ENCODE measurements at places on chromosomes 3 and 15.

- DNase-seq = no peak
These were observed 20.9 kb downstream of the SHOX2 start for GRCh38 chr3:158085358-158085757.

DNA sequence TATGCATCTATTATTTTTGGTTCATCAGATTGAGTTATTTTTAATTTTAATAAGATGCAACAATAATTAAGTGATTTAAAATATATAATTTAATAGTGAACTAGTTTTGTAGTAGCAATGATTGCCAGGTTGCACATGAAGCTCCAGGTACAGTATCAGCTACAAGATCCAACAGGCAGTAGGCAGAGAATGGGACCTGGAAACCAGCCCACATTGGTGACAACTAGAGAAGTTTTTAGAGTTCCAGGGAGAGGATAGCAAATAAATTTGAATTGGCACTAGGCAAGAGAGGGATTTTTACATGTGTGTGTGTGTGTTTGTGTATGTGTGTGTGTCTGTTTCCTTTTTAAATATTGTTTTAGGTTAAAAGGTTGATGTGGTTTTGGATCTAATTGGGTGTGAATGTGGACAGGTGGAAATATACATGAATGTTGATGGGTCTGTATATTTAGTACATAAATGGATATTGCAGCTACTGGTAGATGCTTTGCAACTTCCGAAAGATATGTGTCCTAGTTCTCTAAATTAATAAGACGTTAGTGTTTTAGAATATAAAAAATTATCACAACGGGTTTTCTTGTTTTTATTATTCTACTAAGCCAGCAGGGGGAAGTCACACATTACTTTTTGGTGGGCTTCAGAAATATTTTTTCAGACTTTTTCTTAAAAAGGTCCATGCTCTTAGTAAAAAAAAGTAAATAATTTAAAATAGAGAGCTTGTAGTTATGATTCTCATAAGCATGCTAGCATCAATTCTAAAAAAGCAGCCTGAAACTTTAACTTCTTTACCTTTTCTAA lies 110.1 kb upstream of the GBE1 start:
- no peak for DNase-seq

GRCh38 chr15:73330206-73331051 lies 38.3 kb downstream of the HCN4 start:
- no peak for DNase-seq

DNA sequence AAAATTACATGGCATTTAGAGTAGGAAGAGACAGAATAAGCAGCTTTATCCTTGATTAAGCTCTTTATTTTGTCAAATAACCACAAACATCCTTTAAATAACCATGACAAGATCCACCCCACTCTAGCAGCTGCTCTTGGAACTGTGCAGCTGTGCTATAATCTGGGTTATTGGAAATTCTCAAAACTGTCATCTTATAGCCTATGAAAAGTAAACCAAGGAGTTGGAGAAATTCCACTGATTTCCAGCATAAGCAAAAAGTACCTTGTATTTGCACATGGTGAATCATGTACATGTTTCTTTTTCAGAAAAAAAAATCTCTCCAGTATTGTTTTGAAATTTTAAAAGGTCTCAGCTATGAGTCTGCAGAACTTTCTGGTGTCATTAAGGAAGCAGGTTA lies 88.8 kb upstream of the ABI3BP start:
- no peak for DNase-seq

- DNase-seq = no peak
These were observed 17.0 kb downstream of the MUC4 start for GRCh38 chr3:195794708-195795107.

GRCh38 chr3:13843351-13843750 lies 36.5 kb downstream of the WNT7A start:
- no peak for DNase-seq

DNA sequence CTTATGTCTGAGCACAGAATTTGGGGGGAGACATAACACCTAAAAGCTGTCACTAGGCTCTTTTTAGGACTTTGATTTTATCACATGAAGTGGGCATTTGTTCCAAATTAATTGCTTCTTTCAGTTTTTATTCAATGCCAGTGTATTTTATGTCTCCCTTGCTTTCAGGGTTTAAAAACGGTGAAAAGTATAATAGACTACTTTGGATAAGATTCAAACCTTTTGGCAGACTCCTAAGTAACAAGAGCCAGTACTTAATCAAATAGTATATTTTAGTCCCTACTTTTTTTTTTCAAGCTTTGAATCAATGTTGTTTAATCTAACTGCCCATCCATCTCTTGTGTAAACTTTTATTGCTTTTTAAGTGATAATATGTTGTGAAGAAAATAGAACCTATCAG lies 847.2 kb upstream of the DPPA4 start:
- DNase-seq = no peak

GRCh38 chr3:27380433-27381357 lies 11.5 kb upstream of the NEK10 start:
- no peak for DNase-seq

- no peak for DNase-seq
These were observed 104.6 kb downstream of the APBA2 start for GRCh38 chr15:28990390-28990789.

GRCh38 chr3:7328339-7328738 lies 467.4 kb downstream of the GRM7 start:
- DNase-seq = no peak

DNA sequence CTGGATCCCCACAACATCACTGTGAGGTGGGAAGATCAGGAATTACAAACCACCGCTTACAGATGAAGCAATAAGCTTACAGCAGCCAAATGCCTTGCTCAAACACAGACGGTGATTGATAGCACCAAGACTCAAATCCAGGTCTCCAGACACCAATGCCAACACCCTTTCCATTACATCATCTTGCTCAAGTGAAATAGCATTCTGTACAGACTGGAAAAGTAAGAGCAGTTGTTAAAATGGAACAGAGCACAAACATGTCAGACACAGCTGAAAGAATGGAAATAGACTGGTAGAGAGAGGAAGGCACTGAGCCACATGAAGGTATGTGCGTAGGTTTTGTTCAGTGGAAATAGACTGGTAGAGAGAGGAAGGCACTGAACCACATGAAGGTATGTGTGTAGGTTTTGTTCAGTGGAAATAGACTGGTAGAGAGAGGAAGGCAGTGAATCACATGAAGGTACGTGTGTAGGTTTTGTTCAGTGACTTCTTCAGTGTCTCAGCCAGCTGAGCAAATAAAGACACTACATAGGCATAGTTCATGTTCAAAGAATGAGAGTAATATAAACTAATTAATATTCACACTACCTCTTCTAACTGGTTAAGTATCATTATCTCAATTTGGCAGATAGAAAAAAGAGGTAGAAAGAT lies 15.6 kb downstream of the CLDN1 start:
- DNase-seq = peak; percentile 24

- no peak for DNase-seq
These were observed 189.5 kb downstream of the ISL2 start for GRCh38 chr15:76526111-76526510.

GRCh38 chr3:45362161-45362560 lies 26.2 kb upstream of the LARS2 start:
- no peak for DNase-seq

- peak; percentile 80 for DNase-seq
These were observed 225.6 kb upstream of the TLE3 start for GRCh38 chr15:70323111-70323851.

GRCh38 chr3:138206196-138206595 lies 19.1 kb downstream of the ARMC8 start:
- DNase-seq = no peak

DNA sequence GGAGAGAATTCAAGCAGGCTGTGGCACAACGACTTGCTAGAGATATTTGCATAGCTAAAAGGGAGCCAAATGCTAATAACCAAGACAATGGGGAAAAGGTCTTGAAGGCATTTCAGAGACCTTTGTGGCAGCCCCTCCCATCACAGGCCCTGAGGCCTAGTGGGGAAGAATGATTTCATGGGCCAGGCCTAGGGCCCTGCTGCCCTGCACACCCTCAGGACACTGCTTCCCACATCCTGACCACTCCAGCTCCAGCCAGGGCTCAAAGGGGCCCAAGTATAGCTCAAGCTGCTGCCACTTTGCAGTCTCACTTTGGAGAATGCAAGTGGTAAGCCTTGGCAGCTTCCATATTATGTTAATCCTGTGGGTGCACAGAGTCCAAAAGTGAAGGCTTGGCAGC lies 21.5 kb upstream of the PTPN23 start:
- no peak for DNase-seq

DNA sequence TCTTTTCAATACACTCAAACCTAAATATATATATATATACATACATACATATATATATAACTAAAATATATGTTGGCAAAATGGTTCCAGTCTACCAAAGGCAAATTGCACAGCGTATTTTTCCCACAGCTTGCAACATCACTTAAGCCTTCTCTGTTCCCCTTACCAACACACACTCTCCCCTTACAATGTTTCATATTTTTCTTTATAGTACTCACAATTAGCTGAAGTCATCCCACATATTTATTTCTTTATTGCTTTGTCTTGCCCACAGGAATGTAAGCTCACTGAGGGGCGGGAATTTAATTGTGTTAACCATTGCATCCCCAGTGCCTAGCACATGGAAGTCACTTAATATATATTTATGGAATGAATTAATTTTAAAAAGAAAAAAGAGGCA lies 288.3 kb downstream of the ULK4 start:
- no peak for DNase-seq

GRCh38 chr3:155391104-155391503 lies 97.6 kb upstream of the STRIT1 start:
- peak; percentile 64 for DNase-seq

DNA sequence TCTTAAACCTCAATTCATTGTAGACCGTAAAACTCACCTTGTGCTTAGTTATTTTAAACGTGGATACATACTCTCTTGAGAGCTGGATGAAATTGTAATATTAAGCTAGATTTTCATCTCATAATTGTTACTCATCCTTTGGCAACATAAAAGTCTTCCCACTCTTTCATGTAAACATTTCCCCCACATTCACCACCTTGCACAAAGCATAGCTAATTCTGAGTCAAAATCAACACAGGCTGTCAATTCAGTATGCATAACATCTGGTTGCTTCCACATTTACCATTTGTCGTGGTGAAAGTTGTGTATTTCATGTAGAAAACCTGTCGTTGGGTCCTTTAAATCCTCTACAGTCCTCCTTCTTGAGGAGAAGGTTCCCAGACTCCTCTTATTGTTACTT lies 524.6 kb downstream of the OTOL1 start:
- no peak for DNase-seq

GRCh38 chr3:18837137-18837755 lies 311.1 kb upstream of the KCNH8 start:
- no peak for DNase-seq

- peak; percentile 49 for DNase-seq
These were observed 11.8 kb downstream of the INO80 start for GRCh38 chr15:41104234-41104633.

GRCh38 chr3:181794011-181794790 lies 82.5 kb downstream of the SOX2 start:
- no peak for DNase-seq

GRCh38 chr3:159775372-159775961 lies 213.2 kb upstream of the IL12A start:
- peak; percentile 75 for DNase-seq

GRCh38 chr3:127135241-127136023 lies 57.5 kb upstream of the PRR23E start:
- peak; percentile 69 for DNase-seq

DNA sequence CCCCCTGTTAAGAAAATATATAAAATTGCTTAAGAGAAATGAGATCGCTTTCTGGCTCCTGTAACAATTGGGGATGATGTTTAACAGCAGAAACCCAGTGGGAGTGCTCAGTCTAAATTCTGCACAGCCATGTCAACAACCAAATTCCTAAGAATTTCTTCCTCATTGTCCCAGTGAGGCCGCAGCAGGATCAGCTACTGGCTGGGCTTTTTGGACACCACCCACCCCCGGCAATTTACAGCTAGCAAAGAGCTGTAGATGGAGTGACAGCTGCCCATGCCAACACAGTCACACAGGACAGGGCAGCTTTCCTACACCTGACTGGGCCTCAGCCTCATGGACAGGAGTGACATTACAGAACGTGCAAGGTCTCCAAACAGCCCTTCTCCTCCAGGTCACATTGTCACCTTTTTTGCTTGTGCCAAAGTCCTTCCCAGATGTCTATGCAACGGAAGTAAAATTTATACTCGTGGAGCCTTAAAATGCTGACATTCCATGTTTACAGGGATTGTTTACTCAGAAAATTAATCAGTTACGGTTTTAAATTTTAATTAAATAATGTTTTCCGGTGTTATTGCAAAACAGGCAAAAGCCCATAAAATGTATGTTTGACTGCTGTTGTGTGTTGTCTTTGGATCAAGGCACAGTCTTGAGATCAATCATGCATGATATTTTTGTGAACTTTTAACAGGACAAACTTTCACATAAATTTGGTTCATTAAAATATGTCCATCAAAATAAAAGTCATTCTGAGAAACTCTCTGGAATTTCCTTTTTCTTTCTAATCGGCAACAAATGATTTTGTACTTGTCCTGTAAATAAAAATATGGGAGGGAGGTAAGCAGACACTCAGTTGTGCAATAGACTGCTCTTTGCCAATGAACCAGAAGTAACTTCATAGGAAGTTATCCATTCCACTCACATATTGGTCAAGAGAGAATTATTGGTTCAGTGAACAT lies 943.2 kb downstream of the MCTP2 start:
- DNase-seq = peak; percentile 48

- no peak for DNase-seq
These were observed 63.9 kb downstream of the CHAC1 start for GRCh38 chr15:41017066-41017735.

DNA sequence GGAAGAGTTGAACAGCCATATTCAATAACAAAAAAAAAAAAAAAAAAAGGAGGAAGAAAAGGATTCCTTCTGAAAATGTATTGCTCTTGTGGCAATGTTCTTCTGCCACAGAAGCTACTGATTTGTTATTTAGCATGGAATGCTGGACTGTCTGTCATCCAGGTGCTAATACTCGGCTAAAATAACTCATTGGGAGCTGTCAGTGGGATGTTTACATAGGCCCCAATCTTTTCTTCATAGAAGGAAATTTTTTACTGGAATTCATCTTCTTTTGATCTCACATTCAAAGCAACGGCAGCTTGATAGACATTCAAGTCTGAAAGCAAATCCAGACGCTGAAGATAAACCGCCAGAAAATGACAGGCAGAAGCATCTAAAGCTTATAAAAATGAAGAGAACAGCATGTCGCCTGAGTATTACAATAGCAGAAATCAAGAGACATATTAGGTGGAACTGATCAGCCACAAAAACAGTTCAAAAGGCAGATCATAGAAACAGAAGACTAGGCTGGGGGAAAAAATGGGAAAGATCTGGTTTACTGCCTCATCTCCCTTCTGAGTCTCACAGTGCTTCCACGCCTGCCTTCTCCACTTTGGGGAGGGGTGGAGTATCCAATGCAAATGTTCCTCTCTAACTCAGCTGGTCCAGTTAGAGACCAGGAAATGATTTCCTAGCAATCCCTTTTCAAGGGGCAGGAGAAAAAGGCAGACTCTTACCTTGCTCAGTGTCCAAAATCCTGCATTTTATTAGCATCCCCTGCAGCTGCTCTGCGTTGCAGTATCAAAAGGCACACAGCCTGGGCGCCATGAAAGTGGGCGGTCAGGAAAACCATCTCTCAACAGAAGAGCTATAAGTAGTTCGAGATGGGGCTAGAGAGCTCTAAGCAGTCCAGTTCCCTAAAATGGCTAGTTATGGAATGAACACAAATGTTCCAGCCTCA lies 451.9 kb downstream of the FOXP1 start:
- DNase-seq = no peak

GRCh38 chr3:192927016-192927415 lies 9.4 kb upstream of the MB21D2 start:
- DNase-seq = no peak

- DNase-seq = no peak
These were observed 66.9 kb downstream of the FOXB1 start for GRCh38 chr15:60070838-60071493.

Measured in GM03348 (cell line).